Thyroid gland (tissue), 4 donors: ENCODE measurements at places on chromosomes 1 and 21.

- peak; percentile 83 for DNase-seq
These were observed 27.0 kb upstream of the PRSS38 start for GRCh38 chr1:227788271-227789083.

- peak; percentile 60 for DNase-seq
These were observed at the start of gene FOXD3 for GRCh38 chr1:63322114-63322943. Gene FOXD3, plus strand, starts transcription at chr1:63322567. Its CDS starts 492 bp downstream, at chr1:63323059.

- no peak for DNase-seq
These were observed 37.7 kb upstream of the ATG4C start for GRCh38 chr1:62746086-62746808.

DNA sequence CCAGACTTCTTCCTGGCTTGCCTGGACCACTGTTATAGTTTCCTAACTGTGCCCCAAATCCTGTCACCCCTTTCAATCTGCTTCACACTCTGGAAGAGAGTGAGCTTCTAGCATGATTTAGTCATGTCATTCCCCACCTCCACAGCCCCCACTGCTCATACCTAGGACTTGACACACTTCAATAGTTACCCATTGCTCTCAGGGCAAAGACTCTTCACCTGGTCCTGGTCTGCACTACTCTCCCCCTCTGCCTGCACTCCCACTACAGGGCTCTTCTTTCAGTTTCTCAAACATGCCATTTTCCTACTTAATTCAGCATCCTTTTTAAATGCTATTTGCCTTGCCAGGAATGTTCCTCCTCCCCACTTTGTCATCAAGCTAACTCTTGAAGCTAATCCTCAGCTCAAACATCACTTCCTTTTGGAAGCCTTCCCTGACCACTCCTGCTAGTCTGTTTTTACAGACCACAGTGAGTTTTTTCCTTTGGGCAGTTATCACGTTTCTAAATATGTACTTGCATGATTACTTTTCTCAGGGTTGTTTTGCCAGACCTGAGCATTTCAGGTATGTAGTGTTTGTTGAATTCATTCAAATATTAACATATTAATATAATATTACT is 24.7 kb downstream of the CYP2J2 start:
- DNase-seq: no peak

DNA sequence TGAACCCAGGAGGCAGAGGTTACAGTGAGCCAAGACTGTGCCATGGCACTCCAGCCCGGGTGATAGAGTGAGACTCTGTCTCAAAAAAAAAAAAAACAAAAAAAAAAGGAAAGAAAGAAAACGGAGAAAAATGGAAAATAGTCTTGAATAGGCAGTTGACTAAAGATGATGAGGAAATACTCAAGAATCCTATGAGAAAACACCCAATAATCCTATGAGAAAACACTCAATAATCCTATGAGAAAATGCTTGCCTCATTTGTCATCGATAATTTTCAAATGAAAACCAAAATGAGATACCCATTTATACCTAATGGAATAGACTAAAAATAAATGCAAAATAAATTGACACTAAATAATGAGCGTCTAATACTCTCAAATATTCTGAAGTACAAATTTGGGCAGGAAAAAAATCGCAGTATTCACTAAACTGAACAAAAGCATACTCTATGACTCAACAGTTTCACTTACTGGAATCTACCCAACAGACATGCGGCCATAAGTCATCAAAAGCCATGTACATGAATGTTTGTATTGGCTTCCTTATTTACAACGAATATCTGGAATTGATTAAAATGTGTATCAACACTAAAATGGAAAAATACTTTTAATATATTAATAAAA is 733.9 kb upstream of the CHRM3 start:
- no peak for DNase-seq

DNA sequence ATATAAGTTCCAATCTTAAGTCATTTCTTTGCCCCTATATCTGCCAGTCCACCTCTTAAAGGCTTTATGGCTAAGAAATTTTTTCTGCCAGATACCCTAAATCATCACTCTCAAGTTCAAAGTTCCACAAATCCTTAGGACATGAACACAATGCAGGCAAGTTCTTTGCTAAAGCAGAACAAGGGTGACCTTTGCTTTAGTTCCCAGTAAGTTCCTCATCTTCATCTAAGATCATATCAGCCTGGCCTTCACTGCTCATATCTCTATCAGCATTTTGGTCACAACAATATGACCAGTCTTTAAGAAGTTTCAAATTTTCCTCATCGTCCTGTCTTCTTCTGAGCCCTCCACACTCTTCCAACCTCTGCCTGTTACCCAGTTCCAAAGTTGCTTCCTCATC is 402.2 kb upstream of the RUNX1 start:
- DNase-seq: no peak

GRCh38 chr1:229430761-229431283 is 3.1 kb downstream of the ACTA1 start:
- DNase-seq: peak; percentile 43

- no peak for DNase-seq
These were observed 1415.1 kb upstream of the PRMT6 start for GRCh38 chr1:105641407-105641806.

DNA sequence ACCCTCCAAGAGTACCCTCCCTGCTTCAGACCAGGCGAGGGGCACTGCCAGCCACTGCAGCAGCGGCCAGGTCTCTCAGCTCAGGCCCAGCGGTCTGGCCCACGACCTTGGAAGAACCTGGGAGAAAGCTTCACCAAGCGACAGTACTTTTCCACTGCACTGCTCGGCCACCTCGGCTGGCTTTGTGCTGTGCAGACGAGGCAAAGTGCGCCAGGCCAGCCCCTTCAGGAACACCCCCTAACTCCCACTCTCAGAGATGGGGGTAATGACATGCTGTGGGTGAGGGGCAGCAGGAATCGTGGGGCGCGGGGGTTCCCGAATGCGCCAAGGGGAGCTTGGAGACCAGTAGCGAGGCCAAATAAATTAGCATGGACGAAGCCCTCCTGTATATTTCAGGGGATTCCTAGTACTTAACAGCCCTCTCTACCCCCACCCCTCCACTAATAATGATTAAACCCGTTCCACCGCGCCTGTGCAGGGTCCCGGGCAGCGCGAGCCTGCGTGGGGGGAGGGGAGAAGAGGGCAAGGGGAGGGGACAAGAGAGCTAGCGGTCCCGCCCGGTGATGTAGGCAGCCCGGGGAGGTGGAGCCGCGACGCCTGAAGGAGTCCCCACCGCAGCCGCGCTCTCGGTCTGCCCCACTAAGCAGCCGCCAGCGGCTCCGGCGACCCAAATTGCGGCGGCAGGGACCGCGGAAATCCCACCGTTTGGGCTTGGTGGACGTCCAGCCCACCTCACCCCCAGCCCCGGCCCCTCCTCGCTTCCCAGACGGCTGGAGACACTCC is at the start of gene FAM43B:
TSS of gene FAM43B (plus strand) at position 629 of the 783 bp plus-strand sequence. CDS start 401 bp downstream, outside the sequence.
- DNase-seq: peak; percentile 37

- no peak for DNase-seq
These were observed 109.0 kb upstream of the ETV3 start for GRCh38 chr1:157247005-157247763.

DNA sequence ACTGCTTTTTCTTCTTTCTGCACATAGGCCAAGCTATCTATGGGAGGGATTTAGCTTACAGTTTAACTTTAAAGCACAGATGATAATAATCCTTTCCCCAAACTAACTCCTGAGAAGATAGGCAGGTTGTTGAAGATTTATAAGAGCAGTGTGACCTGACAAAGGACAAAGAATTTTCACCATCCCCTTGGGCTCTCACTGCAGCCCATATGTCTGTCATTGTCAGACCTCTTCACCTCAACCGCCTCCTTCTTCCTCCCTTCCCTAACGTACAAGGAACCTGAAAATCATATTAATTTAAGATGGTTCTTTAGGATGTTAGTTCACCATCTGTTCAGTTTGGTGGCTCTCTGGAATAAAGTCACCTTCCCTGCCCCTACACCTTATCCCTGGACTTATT is 5.0 kb downstream of the RNU1-2 start:
- no peak for DNase-seq

- no peak for DNase-seq
These were observed 14.0 kb downstream of the TRIM62 start for GRCh38 chr1:33167650-33168447.

DNA sequence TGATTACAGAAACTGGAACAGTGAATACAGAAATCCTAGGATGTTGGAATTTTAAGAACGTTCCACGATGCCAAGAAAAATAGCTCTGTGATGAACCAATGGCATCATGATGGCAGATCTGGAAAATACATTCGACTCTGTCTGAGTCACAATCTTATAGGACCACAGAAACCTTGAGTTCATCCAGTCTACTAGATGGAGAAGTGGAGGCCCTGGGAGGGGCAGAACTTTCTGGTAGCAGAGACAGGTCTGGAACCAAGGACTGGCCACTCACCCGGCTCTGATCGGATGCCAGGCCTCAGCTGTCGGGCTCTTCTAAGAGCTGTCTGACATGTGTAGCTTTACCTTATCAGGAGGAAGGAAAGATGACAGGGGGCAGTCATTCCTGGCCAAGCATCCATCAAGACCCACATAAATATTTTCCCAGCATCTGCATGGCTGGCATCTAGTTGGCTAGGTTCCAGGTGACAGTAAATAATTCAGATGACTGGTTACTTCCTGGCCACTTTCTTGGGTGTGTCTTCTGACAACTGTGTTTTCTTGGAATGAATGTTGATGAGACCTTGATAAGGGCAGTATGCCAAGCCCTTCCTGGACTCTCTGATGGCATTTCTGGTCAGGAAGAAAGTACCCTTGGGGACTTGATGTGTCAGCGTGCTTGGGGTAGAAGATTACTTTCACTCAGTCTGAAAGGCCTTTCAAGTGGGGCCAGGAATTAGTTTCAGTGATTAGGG is 72.6 kb upstream of the TRABD2B start:
- DNase-seq: no peak

- DNase-seq: no peak
These were observed 39.5 kb downstream of the ATF6 start for GRCh38 chr1:161805399-161806197.

DNA sequence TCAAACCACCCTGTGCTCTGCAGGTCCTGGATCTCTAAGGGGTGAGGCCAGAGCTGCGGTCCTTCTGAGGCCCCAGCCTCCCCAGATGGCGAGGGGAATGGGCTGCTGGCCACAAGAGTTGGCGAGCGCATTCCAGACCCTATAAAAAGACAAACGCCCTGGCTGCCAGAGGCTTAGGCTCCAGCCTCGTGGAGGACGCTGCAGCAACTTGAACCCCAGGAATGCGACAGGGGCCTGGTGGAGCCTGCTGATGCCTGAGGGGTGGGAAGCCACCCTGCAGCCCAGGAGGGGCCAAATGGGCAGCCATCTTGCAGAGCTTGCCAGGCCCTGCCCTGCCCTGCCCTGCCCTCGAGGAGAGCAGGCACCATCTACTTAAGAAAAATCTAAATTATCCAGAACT is 8.6 kb downstream of the CACNA1S start:
- no peak for DNase-seq

GRCh38 chr21:27796106-27796505 is 829.2 kb upstream of the ADAMTS5 start:
- no peak for DNase-seq

- no peak for DNase-seq
These were observed 10.4 kb downstream of the CLCNKB start for GRCh38 chr1:16053781-16054502.

DNA sequence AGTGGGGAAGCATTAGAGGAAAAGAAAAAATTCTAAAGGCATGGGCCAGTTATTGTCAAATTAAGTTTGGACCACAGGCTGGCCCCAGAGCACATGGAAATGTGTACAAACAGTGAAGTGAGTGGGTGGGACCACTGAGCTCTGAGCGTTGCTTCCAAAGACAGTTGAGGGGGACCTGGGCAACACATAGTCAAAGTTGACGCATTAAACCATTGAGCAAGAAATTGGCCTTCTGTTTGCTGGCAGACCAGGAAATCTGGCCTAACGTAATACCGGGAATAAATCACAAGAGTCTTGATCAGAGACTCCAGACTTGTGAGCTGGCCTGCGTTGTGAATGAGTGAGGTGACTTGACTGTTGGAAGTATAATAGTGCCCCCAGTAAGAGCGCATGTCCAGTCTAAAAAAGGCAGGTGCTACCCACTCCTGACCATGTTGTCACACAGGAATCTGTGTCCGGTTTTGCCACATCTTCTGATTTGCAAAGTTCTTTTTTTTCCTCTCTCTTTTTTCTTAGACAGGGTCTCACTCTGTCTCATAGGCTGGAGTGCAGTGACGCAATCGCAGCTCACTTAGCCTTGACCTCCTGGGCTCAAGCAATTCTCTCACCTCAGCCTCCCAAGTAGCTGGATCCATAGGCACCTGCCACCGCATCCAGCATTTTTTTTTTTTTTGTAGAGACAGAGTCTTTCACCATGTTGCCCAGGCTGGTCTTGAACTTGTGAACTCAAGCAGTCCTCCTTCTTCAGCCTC is 10.7 kb downstream of the EPHB2 start:
- DNase-seq: no peak

GRCh38 chr21:15282665-15283064 is 217.9 kb upstream of the NRIP1 start:
- no peak for DNase-seq

DNA sequence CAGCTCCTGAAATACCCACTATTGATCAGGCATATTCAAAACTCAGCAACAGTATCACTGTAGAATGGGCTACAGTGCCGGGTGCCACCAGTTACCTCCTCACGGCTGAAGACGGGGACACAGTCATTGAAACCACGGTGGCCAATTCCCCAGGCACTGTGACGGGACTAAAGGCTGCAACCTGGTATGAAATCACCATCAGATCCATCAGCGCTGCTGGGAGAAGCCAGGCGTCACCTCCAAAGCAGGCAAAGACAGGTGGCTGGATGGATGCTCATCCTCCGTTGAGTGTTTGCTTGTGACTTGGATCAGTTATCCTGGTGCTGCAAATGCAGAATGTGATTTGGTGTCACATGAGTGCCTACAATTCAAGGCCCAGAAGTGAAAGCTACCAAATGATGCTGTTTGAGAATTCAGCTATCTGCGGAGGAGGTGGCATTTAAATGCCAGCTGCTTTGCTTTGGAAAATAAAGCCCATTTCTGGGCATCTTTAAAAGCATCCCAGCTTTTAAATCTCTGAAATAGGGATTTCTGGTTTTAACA is 5.1 kb downstream of the FNDC7 start:
- DNase-seq: no peak

- DNase-seq: no peak
These were observed 86.7 kb upstream of the MARK1 start for GRCh38 chr1:220441211-220441610.

- no peak for DNase-seq
These were observed 17.4 kb upstream of the SLC2A5 start for GRCh38 chr1:9086796-9087195.

GRCh38 chr1:214525535-214526019 is 25.8 kb downstream of the PTPN14 start:
- no peak for DNase-seq

- no peak for DNase-seq
These were observed 18.6 kb downstream of the FMO1 start for GRCh38 chr1:171266930-171267329.

DNA sequence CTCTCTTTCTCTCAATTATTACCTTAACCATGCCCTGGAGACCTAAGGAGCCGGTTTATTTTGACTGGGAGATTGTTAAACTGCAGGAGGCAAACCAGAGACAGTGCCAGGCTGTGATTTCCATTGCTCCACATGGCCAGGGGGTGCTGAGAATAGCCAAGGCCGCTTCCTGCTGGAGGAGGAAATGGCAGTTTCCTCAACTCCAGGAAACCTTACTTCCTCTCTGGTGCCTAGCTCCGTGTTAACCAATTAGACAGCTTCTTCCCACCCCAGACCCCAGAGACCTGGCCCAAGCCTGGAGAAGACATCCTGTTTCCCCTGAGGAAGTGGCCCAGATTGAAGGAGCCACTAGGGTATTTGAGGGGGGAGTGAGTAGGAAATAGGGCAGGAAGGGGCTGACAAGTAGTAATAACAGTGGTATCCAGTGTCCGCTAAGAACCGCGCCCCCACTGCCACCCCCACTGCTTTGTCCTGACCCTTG is 161.2 kb downstream of the PLPP3 start:
- DNase-seq: no peak
